Ascending aorta (tissue), 2 donors: ENCODE measurements at places on chromosomes 2 and 18.

GRCh38 chr18:63470751-63471150 is 6.0 kb upstream of the SERPINB5 start:
- no peak for DNase-seq

GRCh38 chr2:133377021-133377481 is 191.2 kb downstream of the NCKAP5 start:
- DNase-seq = no peak

DNA sequence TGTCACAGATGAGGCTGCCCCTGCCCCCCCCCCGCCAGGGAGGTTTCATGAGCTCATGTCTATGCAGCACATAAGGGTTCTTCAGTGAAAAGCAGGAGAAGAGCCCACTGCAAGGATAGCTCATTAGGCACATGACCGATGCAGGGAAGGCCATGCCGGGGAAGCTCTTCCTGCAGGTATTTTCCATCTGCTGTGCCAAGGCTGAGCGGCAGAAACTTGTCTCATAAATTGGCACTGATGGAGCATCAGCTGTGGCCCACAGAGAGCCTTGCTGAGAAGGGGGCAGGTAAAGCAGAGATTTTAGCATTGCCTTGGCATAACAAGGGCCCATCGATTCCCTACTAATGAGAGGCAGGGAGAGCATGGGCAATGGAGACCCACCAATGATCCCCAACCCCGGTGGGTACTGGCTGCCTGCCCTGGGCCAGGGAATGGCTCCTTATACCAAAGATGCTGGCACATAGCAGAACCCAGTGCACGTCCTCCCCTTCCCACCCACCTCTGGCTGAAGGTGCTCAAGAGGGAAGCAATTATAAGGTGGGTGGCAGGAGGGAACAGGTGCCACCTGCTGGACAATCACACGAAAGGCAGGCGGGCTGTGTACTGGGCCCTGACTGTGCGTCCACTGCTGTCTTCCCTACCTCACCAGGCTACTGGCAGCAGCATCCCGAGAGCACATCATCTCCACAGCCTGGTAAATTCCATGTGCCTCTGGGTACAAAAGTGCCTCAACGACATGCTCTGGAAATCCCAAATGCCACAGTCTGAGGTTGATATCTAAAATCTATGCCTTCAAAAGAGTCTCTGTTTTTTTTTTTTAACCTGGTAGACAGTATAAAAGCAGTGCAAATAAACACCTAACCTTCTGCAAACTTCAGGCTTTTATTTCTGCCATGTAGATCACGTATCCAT is 41.4 kb downstream of the STEAP3 start:
- no peak for DNase-seq

- DNase-seq = no peak
These were observed 4.7 kb upstream of the IL37 start for GRCh38 chr2:112906276-112906675.

GRCh38 chr2:132268977-132269523 is 107.3 kb upstream of the ANKRD30BL start:
- DNase-seq = no peak

GRCh38 chr18:35130236-35130635 is 89.0 kb downstream of the MAPRE2 start:
- DNase-seq = no peak

- no peak for DNase-seq
These were observed 214.1 kb upstream of the STON1 start for GRCh38 chr2:48315896-48316194.

- DNase-seq = no peak
These were observed 105.9 kb upstream of the RMDN2 start for GRCh38 chr2:37819186-37819585.

DNA sequence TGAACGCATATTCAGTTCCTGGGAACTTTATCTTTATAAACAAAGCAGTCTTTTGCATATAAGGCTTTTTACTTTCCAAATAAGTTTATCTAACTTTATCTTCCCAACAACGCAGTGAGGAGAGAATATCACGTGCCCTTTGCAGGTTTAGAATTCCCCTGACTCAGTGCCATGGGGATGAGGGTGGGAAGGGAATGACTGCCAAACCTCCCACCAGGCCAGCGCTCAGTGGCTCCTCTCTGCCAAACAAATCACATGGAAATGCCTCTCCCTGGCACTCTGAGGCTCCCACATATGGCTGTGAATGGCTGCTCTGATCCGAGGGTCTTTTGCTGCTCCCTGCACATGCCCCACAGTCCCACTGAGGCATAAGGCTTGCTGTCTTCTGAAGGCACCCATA is 158.3 kb downstream of the DNAH6 start:
- DNase-seq = no peak

- DNase-seq = no peak
These were observed 394 bp downstream of the SCYGR3 start for GRCh38 chr2:227614246-227614645.

DNA sequence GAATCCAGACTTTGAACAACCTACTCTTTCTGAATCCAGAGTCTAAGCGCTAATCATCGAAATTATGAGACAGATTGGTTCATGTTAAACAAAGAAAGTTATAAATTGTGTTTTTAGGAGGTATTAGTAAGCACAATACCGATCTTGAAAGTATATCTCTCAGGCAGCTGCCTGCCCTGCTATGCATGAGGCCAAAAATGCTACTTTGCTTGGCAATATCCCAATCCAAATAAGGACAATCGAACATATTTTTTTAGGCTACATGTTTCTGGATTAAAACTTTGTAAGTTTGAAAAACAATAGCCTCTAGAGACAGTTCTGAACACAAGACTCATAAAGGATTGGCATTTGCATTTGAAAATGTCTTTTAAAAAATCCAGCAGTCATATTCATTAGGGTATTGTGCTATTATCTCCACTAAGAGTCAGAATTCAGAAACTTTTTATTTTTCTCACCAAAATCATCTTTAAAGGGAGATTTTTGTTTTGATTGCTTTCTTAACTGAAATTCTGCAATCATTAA is 167.1 kb downstream of the PDE1A start:
- DNase-seq = no peak

GRCh38 chr18:23967321-23968089 is 47.0 kb upstream of the TTC39C start:
- DNase-seq = no peak

GRCh38 chr2:235286622-235287374 is 207.0 kb upstream of the AGAP1 start:
- no peak for DNase-seq

- no peak for DNase-seq
These were observed 94.3 kb downstream of the RNF144A start for GRCh38 chr2:7011356-7012083.
